Activated CD4-positive, alpha-beta T cell treated with anti-CD3 and anti-CD28 coated beads, Interleukin-2, Interleukin-6, amounts not matched to agents 100 ng/mL and 50 ng/mL, durations not matched to agents 16 hours and 8 hours (primary cell): ENCODE measurements at places on chromosomes 7 and 10.

- no peak for DNase-seq
Measured at GRCh38 chr7:39464350-39465054, 101.7 kb upstream of the YAE1 start.

DNA sequence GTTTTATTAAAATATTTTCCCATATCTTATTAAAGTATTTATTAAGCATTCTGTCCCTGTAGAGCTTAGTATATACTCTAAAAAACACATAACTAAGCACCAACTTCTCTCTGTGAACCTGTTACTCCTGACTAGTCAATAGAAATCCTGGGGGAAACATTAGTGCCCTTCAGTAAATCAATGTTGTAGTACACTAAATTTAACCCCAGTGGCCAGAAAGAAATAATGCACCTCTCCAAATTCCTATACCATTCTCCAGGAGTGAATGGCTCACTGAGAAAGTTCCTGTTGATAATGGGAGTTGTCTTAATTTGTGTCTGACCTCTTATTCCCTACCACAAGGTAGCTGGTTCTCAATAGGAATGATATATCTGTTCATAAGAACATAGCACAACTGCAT lies 188.2 kb downstream of the SEMA3D start:
- DNase-seq = no peak

DNA sequence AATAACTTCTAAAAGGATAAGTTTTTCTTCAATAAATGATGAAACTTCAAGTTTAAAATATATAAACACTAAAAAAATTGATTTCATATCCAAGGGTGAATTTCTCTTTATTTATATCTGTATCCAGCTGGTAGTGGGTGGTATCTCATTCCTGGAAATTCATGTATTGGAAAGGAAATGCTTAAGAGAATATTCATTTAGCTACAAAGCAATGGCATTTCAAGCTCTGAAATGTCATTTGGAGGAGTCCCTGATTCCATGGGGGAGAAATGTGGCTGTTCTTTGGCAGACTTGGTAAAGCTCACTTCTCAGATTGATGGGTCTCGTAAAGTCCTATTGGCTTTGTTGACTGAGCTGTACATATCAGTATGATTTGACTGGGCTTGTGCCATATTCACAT lies 156.3 kb upstream of the TEX47 start:
- no peak for DNase-seq

- DNase-seq = no peak
Measured at GRCh38 chr10:94439275-94439861, 37.0 kb downstream of the TBC1D12 start.

- peak; percentile 74 for DNase-seq
Measured at GRCh38 chr10:71696628-71697326, 22.8 kb downstream of the C10orf105 start.

GRCh38 chr7:75623390-75624133 lies 115.2 kb downstream of the HIP1 start:
- DNase-seq = no peak

- no peak for DNase-seq
Measured at GRCh38 chr7:33814400-33814799, 90.9 kb upstream of the BMPER start.

DNA sequence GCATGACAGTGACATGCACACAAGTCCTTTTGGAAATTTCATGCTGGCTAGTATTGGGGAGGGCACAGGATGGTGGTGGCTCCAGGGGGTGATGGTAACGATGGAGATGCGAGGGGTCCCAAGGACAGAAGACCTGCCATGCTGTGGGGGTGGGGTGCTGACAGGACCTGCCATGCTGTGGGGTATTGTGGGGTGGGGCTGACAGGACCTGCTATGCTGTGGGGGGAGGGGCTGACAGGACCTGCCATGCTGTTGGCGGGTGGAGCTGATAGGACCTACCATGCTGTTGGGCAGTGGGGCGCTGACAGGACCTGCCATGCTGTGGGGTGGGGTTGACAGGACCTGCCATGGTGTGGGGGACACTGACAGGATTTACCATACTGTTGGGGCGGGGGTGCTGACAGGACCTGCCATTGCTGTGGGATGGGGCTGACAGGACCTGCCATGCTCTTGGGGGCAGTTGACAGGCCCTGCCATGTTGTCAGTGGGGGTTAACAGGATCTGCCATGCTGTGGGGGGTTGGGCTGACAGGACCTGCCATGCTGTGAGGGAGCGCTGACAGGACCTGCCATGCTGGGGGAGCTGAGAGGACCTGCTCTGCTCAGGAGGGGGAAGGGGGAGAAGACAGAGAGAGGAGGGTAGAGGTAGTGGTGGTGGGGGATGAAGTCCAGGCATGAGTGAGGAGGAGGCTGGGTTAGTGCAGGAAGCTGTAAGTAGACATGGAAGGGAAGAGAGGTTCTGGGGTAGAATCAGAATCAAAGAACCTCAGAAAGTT lies 36.2 kb upstream of the RET start:
- no peak for DNase-seq

DNA sequence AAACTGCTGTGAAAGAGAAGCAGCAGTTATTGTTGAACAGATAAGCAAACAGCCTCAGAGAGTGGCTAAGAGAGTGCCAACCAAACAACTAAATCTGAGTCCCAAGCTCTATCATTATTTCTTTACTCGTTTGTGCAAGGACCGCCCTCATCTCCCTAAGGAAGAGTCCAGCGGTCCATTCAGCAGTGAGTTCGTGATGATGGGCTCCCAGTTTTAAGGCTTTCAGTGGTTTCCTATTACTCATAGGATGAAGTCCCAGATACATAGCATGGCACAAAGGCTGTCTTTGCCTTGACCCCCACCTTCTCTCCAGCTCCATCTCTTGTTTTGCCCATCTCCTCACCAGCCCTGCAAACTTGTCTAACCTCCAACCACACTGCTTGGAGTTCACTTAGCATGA lies 24.3 kb upstream of the PDE1C start:
- no peak for DNase-seq

DNA sequence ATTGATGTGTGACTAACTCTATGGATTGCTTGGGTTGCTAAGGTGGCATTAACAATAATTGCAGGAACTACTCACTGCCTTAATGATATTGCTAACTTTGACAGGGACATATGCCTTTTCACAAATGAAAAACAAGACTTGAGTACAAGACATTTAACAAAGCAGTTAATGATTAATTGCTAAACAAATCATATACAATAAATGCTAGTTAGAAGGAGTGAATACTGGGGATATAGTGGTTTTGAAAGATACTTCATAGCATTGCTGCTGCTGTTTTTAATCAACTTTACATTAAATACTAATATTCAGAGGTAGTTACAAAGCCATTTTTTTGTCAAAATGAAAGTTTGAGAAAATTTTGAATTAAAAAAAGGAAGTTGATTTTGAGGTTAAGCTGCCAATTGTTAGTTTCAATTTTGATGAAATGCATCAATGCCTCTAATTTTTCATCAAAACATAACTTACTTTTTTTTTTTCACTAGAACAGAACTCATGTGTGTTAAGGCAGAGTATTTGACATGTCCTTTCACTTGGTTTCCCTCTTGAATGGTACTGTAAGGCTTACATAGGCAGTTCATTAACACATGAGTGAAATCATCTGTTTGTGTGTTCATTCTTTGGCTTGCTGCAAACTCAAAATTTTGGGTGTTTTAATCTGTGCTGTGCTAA lies 106.2 kb upstream of the SEMA3D start:
- no peak for DNase-seq

DNA sequence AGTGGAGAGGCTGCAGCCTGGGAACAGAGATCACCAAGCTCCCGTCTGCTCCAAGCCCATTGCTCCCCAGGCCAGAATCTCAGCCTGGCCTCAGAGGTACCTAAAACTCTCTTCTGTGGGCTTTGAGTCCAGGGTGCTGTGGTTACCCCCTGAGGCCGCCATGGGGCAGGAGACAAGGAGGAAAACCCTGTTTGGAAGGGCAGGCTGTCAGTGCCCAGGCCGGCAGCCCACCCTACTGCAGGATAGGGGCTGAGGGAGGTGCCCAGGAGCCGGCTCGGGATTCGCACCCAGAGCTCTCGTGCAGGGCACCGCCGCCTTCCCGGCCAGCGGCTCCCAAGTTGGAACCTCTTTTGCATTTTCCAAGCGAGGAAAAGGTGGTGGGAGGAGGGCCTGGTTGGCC lies 24.5 kb downstream of the UNCX start:
- DNase-seq = no peak

GRCh38 chr7:105185290-105186010 lies 171.4 kb downstream of the KMT2E start:
- no peak for DNase-seq

DNA sequence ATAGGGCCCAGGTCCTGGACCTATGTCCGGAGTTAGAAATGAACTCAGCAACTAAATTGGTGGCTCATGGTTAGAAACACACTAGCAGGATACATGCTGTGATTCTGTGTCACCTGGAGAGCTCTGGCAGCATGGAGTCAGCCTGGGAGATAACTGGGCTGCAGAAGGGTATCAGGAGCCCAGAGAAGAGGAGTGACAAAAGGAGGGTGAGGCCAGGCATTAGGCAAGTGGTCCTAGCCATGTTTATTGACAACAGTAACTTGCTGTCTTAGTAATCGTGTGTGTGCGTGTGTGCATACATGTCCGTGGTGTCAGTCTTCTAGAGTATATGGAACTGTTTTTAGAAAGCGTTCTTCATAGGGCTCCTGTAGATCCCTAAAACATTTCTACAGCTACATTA lies 157.5 kb upstream of the PHYHIPL start:
- DNase-seq = no peak

GRCh38 chr7:76359978-76360638 lies 1.3 kb upstream of the YWHAG start:
- DNase-seq = no peak

DNA sequence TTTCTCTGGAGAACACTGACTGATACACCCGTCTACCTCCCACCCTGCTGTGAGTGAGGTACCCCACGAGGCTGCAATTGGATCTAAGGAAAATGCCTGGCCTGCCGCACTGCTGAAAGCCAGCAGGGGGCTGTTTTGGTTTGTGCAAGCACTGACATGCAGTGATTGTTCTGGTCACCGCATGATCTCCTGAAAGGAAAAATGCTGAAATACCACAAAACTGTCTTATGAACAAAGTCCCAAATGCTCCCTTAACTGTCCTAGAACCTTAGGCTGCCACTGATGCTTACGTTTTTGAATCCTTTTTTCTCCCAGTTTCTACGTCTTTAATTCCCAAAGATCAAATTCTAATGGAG lies 132.7 kb downstream of the JCAD start:
- no peak for DNase-seq

- no peak for DNase-seq
Measured at GRCh38 chr10:13376746-13377145, 28.7 kb upstream of the SEPHS1 start.

- DNase-seq = no peak
Measured at GRCh38 chr10:43912469-43912868, 263.8 kb upstream of the ZNF32 start.

DNA sequence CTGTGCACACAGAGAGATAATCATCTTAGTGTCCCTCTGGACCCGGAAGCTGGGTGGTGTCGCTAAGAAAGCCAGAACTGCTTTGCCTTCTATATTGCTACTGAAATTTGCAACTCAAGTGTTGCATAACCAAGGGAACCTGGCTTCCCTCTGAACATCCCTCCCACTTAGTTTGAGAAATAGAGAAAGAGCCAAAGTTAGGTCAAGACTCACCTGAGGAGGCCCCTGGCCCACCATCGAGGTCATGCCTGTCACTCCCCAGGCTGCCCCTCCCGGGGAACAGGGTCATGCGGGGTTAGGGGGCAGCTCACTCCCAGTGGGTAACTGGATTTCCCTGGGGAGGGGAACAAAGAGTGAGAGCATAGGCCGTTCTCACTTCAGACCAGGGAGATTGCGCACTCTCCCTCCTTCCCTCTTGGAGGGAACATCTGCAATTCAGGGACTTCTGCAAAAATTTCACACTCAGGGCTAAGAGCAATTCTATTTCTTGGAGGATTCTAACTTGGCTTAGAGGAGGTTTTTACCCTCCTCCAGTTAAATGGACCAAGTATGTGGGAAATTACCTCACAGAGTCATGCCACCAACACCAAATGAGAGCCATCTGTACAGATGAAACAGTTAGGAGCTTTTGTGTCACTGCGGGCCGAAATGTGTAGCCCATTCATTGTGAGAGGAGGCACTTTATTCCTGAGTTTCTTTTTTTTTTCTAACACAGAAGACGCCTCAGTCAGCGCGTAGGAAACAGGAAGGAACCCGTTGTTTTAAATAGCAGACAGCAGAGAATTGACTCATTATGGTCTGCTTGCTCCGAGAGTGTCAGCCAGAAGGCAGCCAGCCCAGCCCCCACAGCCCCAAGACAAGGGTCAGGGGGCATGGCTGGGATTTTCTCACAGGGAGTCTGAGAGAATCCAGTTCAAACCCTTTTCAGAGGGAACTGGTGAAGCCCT lies 221.3 kb downstream of the ARHGAP12 start:
- peak; percentile 86 for DNase-seq

DNA sequence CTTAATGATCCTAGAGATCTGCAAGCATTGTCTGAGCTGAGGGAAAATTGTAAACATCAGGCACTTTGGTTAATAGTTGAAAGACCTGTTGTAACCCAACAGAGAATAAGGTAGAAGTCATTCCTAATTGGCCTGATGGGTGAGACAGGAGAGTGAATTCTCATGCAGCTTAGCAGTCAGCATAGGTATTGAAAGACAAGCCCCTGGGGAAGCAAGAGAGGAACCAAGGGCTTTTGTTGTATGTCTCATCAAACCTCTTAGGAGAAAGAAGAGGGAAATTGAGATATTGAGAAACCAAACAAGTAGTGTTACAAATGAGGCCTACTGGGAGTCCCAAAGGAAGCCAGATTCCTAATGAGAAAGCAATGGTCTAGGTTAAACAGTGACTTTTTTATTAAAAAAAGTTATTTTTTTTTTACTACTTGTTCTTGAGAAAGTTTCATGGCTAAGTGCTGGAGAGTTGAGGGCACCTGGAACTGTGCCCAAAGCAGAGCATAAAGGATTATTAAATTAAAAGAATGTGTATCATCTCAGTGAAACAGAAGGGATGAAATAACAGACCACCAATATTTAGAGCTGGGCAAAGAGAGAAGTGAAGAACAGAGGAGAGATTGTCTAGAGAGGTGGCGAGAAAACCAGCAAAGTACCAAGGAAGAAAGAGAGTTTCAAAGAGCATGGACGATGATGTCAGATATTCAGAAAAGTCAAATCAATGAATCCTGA lies 168.9 kb downstream of the CDK14 start:
- no peak for DNase-seq

DNA sequence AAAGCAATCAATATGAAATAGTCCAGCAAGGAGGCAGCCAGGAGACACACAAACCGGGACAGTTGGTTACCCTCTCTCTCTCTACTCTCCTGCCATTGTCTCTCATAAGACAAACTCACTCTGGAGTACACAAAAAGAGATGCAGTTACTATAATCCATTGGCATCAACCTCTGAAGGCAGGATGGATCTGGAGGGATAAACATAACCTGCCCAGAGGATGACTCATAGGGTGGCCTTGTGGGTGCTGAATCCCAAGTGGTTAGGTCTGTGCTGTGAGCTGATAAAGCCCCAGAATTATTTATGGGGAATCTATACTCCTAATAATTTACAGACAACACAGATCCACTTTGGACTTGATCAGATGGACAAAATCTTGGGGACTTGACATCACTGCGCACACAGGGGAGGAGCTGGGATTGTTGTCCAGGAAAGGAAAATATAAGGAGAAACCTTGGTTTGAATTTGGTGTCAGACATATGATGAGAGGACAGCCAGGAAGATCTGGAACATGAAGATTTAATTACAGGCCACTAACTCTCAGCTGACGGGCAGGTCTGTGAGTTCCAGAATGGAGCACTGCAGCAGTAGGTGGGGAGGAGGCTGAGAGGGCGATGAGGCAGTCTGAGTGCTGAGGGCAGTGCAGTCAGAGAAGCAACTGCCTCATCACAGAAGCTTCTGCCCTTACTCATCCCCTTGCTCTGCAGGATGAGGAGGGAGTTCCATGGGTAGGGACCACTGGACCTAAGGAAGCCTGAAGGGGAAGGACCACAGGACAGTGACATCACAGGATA lies 113.9 kb upstream of the PRSS58 start:
- DNase-seq = no peak

GRCh38 chr10:33493497-33493896 lies 159.0 kb upstream of the NRP1 start:
- no peak for DNase-seq
